ENCODE measurements at places on chromosomes 4 and X.

GRCh38 chr4:3791910-3792542 is 25.8 kb downstream of the ADRA2C start:
- DNase-seq: no peak

GRCh38 chrX:153478746-153479145 is 8.4 kb upstream of the HAUS7 start:
- no peak for DNase-seq

DNA sequence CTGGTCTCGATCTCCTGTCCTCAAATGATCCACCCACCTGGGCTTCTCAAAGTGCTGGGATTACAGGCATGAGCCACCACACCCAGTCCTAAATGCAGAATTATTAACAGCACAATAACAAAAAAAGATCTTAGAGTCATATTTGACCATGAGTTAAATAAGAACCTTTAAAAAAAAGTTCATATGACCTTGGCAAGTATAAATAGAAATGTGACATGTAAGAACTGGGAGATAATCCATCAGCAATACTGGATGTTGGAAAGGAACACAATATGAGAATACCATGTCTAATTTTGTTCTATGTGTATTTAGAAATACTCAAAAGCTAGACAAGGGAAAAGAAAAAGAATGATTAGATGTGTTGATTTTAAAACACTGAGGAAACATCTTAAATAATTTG is 231.6 kb downstream of the RAPGEF2 start:
- no peak for DNase-seq

- no peak for DNase-seq
Measured at GRCh38 chr4:38615847-38616246, 48.2 kb upstream of the KLF3 start.

- DNase-seq: no peak
Measured at GRCh38 chrX:40040686-40041461, 56.9 kb downstream of the BCOR start.

GRCh38 chr4:41888687-41889074 is 46.5 kb upstream of the TMEM33 start:
- DNase-seq: no peak

- no peak for DNase-seq
Measured at GRCh38 chrX:84197550-84197949, 9.6 kb upstream of the RPS6KA6 start.

GRCh38 chr4:156694413-156694812 is 277.2 kb downstream of the PDGFC start:
- DNase-seq: no peak

All from stimulated activated CD8-positive, alpha-beta memory T cell treated with anti-CD3 and anti-CD28 coated beads, Interleukin-15, amount 100 ng/mL, for 48 hours (primary cell).